ENCODE measurements at places on chromosomes 1 and 21. TPM values are rescaled to one million over a fixed set of nuclear protein-coding genes. Genes with fewer than 3 reads are reported as not detected.

GRCh38 chr1:93958726-93959100 is 49.5 kb upstream of the GCLM start:
- no peak overlapping the region for H3K27ac ChIP-seq
- H3K4me1 ChIP-seq, result peaks cover 28% of the 10 kb centered on the region
- H3K36me3 ChIP-seq, result no peaks in the 10 kb centered on the region
- DNase-seq, result no peak

GRCh38 chr1:49351768-49352167 is 575.1 kb upstream of the BEND5 start:
- no peak for DNase-seq
- no peaks in the 10 kb centered on the region for H3K4me1 ChIP-seq
- no peaks in the 10 kb centered on the region for H3K36me3 ChIP-seq
- no peak overlapping the region for H3K4me3 ChIP-seq
- H3K27me3 ChIP-seq, result no peaks in the 10 kb centered on the region

DNA sequence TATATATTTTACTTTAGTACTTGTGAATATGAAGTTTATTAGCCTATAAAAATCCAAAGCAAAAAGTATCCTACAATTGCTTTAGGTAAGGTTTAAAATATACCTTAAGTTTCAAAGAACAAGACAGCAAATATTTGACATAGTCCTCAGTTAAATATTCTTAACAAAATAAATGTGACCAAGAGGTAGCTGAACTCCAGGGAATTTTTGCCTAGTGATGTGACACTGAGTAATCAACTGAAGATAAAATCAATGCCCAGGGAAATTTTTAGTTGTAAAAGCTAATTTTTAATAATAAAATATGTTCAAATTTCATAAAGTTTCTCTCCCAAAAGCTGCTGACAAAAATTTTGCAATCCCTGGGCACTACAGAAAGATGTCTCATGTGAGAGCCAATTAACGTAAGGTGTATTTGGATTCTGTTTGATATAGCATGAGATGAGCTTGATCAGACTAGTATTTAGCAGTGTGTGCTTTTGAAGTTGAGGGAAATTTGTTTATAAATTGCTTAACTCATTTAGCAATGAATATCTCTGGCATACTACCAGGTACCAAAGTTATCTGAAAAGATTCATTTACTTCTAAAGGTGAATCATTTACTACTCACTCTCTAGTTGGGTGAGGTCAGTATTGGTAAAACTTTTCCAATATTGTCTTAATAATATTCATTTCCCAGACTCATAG is 80.2 kb upstream of the PALMD start:
- H3K27ac ChIP-seq, result peak overlapping the region; percentile 69
- no peaks in the 10 kb centered on the region for H3K36me3 ChIP-seq
- no peaks in the 10 kb centered on the region for H3K27me3 ChIP-seq
- no peak overlapping the region for H3K4me3 ChIP-seq
- peaks cover 13% of the 10 kb centered on the region for H3K4me1 ChIP-seq

GRCh38 chr1:229024528-229025130 is 246.3 kb upstream of the RAB4A start:
- peak; percentile 31 for DNase-seq
- no peak overlapping the region for H3K27ac ChIP-seq
- H3K27me3 ChIP-seq, result no peaks in the 10 kb centered on the region
- no peak overlapping the region for H3K4me3 ChIP-seq
- peaks cover 2% of the 10 kb centered on the region for H3K4me1 ChIP-seq

GRCh38 chr1:160166166-160166868 is 14.9 kb downstream of the ATP1A4 start:
- no peaks in the 10 kb centered on the region for H3K27me3 ChIP-seq
- no peaks in the 10 kb centered on the region for H3K4me1 ChIP-seq
- H3K4me3 ChIP-seq, result no peak overlapping the region
- no peak for DNase-seq

DNA sequence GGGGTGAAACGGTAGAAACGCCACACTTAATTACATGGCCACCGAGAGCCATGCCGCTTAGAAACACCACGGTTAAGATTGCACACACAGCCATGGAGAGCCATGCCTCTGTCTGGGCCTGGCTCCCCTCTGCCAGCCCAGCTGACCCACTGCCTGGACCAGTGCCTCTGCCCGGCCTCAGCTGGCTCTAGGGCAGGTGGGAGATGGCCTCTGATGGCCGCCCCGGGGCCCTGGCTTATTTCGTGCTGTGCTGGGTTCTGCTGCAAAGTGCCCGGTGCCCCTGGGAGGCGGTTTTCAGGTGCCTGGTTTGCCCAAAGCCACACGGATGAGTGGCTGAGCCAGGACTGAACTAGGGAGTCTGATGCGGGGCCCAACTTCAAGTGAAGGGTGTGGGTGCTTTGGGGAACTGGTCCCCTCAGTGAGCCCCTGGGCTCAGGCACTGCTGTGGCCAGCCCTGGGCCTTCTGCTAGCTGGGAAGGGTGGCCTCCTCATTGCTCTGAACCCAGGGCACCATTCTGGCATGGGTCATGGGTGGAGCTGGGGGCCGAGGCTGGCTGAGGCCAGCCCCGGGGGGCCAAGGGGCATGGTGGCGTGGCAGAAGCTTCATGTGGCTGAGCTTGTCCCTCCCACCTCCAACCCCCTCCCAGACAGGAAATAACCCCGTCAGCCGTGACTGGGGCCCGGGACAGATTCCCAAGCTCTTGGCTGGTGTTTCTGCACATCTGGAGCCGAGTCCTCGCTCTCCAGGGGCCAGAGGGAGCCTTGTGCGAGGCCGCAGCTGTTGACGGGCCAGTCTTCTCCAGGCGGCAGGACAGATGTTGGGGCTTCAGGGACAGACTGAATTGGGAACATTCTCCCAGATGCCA is 1.9 kb upstream of the GPR153 start:
- H3K27me3 ChIP-seq, result no peaks in the 10 kb centered on the region
- no peak overlapping the region for H3K27ac ChIP-seq
- no peak for DNase-seq
- H3K4me1 ChIP-seq, result peaks cover 16% of the 10 kb centered on the region

- no peaks in the 10 kb centered on the region for H3K36me3 ChIP-seq
- no peak overlapping the region for H3K27ac ChIP-seq
- H3K4me3 ChIP-seq, result no peak overlapping the region
- H3K27me3 ChIP-seq, result peaks cover 3% of the 10 kb centered on the region
- DNase-seq, result no peak
Measured at GRCh38 chr1:242089911-242090310, 91.0 kb upstream of the MAP1LC3C start.

GRCh38 chr1:2232255-2232915 is 4.3 kb downstream of the SKI start:
- peak overlapping the region; percentile 91 for H3K27ac ChIP-seq
- DNase-seq, result no peak
- H3K4me1 ChIP-seq, result peaks cover 72% of the 10 kb centered on the region
- H3K36me3 ChIP-seq, result no peaks in the 10 kb centered on the region
- no peaks in the 10 kb centered on the region for H3K27me3 ChIP-seq
- H3K4me3 ChIP-seq, result peak overlapping the region; percentile 26

DNA sequence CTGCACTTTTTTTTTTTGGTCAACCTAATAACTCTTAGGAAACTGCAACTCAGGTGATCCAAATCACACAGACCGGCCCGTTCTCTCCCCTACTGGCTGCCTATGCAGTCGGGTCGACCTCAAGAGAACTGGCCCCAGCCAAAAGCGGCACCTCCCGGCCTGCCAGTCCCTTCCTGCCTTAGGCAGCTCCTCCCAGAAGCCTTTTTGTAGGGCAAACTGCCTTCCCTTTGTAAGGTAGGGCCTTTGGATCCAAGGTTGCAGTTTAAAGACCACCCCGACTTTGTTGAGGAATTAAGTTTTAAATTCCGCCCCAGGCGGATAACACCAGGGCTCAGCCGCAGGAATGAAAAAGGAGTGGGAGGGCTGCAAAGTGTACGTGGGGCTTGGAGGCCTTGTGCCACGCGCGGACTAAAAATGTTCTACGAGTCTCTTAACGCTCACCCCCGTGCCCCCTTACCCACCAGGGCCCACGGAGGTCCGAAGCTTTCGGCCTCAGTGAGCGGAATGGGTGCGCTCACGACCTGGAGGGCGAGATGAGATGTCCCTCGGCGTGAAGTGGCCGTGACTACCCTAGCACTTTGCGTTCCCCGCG is 642 bp upstream of the ST3GAL3 start:
- H3K36me3 ChIP-seq, result no peaks in the 10 kb centered on the region
- peaks cover 18% of the 10 kb centered on the region for H3K4me1 ChIP-seq

DNA sequence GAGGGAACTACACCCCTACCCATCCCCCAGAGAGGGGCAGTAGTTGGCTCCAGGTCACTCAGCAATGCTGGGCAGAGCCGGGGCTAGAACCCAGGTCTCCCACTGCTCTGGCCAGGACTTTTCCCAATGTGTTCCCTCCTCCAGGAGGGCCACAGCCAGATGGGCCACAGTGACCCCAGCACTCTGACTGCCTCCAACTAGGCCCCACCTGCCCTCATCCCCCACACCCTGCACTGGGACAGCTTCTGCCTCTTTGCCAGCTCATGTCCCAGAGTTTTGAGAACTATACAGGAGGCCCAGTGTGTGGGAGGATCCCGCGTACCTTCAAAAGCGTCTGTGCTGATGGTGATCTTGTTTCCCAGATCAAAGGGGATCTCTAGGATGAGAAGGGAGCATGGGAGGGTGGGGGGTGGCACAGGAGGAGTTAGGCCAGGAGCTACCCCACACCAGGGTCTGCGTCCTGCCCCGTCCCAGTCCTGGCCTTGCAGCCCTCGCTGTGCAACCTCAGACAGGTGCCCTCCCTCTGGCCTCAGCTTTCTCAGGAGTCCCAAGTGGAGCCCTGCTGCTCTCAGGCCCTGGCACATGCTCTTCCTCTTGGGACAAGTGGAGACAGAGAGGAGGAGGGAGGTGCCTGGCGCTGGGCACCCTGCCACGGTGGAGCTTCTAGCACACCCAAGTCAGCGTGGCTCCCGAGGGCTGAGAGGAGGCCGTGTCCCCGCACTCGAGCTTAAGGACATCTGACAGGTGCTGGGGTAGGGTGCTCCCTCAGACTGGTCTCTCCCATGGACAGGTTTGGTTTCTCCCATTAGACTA is 22.0 kb downstream of the MYOM3 start:
- no peaks in the 10 kb centered on the region for H3K4me1 ChIP-seq
- DNase-seq, result no peak
- no peak overlapping the region for H3K4me3 ChIP-seq
- no peaks in the 10 kb centered on the region for H3K36me3 ChIP-seq
- no peaks in the 10 kb centered on the region for H3K27me3 ChIP-seq
- H3K27ac ChIP-seq, result no peak overlapping the region

GRCh38 chr1:198205016-198205684 is 48.4 kb downstream of the NEK7 start:
- no peaks in the 10 kb centered on the region for H3K27me3 ChIP-seq
- no peak for DNase-seq
- H3K27ac ChIP-seq, result no peak overlapping the region
- H3K36me3 ChIP-seq, result no peaks in the 10 kb centered on the region

DNA sequence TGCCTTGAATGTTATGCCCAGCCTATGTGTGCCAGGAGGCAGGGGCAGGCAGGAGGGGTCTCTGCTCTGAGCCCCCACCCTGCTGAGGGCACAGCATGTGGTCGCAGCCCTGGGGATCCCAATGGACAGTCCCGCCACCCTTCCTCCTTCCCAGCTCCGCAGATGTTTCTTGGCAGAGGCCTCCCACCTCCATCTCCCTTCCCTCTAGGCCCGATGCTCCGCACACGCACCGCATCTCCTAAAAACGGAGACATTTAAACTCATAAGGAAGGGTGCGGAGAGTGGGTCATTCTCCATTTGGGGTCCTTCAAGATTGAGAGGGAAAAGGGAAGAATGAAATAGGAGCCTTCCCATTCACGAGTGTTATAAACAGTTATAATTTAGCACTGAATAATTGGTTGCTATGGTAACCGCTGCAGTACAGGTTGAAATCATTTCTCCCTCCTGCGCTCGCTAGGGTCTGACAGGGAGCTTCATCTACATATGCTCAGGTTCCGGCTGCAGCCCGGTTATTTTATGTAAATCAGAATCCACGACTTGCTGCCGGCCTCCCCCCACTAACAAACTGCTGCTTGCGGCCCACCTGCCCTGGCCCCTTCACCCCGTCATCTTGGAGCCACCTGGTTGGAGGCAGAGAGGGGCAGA is 16.0 kb downstream of the CHD5 start:
- H3K27ac ChIP-seq, result no peak overlapping the region
- H3K4me3 ChIP-seq, result no peak overlapping the region
- H3K4me1 ChIP-seq, result no peaks in the 10 kb centered on the region
- no peak for DNase-seq

- H3K4me1 ChIP-seq, result no peaks in the 10 kb centered on the region
- no peak for DNase-seq
- no peaks in the 10 kb centered on the region for H3K36me3 ChIP-seq
- H3K27me3 ChIP-seq, result no peaks in the 10 kb centered on the region
Measured at GRCh38 chr1:36613721-36614120, 131.0 kb upstream of the CSF3R start.

- no peak overlapping the region for H3K4me3 ChIP-seq
- DNase-seq, result no peak
Measured at GRCh38 chr21:42207426-42207825, 11.5 kb upstream of the ABCG1 start.

GRCh38 chr1:19033926-19034680 is 77.6 kb upstream of the IFFO2 start:
- H3K27ac ChIP-seq, result peak overlapping the region; percentile 40
- no peak overlapping the region for H3K4me3 ChIP-seq
- no peaks in the 10 kb centered on the region for H3K27me3 ChIP-seq
- no peak for DNase-seq
- peaks cover 38% of the 10 kb centered on the region for H3K4me1 ChIP-seq

DNA sequence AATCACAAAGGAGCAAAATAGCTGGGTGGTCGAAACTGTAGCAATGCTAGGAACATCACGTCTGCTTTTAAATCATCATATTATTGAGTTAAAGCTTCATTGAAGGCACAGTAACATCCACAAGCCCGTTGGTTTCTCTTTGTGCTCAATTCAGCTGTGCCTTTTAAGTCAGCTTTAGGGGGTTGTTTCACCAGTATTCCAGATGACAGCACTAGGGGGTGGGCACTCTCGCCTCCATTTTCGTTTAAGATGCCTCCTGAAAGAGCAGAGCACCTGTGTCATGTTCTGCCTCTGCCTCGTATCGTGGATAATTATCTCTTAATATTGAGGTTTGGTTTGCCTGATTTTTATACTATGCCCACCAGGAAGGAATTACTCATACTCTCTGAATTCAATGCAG is 139.8 kb upstream of the PTBP2 start:
- H3K27me3 ChIP-seq, result no peaks in the 10 kb centered on the region
- no peak for DNase-seq
- H3K4me3 ChIP-seq, result no peak overlapping the region
- no peaks in the 10 kb centered on the region for H3K36me3 ChIP-seq

- H3K4me1 ChIP-seq, result peaks cover 4% of the 10 kb centered on the region
- H3K27me3 ChIP-seq, result no peaks in the 10 kb centered on the region
- peak; percentile 38 for DNase-seq
- no peak overlapping the region for H3K27ac ChIP-seq
Measured at GRCh38 chr1:62391369-62391971, 45.4 kb upstream of the USP1 start.

- peaks cover 25% of the 10 kb centered on the region for H3K36me3 ChIP-seq
- no peak overlapping the region for H3K27ac ChIP-seq
- no peak overlapping the region for H3K4me3 ChIP-seq
- DNase-seq, result no peak
- H3K4me1 ChIP-seq, result peaks cover 7% of the 10 kb centered on the region
Measured at GRCh38 chr1:100267284-100267683, 1.3 kb downstream of the RTCA start.

- no peaks in the 10 kb centered on the region for H3K4me1 ChIP-seq
- no peak overlapping the region for H3K27ac ChIP-seq
- H3K4me3 ChIP-seq, result no peak overlapping the region
- DNase-seq, result no peak
- no peaks in the 10 kb centered on the region for H3K36me3 ChIP-seq
Measured at GRCh38 chr1:79852004-79852403, 845.5 kb upstream of the ADGRL4 start.

The CFAP141 gene
- total RNA-seq, result not detected

The EDARADD gene
- 0.37 TPM for total RNA-seq

The SCAMP3 gene
- 14.9 TPM for total RNA-seq

The EFNA3 gene
- 0.75 TPM for total RNA-seq

The CROCC gene
- 6.3 TPM for total RNA-seq

The SPRR1A gene
- total RNA-seq, result not detected

The LCE6A gene
- not detected for total RNA-seq

The HAO2 gene
- 8.2 TPM for total RNA-seq
